ENCODE measurements at places on chromosomes 7 and 10.
A peak's percentile ranks its signal among the peaks of the same experiment; 100 is the strongest.

DNA sequence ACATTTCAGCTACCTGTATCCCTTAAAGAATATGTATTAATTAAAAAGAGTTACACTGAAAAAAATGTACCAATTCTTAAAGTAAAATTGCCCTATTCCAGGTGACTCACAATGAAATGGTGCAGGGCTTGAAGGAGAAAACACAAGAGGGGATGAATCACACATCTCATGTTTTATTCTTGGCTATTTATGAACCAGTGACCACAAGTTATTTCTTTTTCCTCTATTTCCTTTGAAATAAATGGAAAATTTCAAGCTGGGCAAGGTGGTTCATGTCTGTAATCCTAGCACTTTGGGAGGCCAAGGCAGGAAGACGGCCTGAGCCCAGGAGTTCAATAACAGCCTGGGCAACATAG is 106.8 kb downstream of the UBE2H start:
- no peak for DNase-seq

- DNase-seq = no peak
Observed at GRCh38 chr7:74105992-74106391, 22.4 kb downstream of the LIMK1 start.

DNA sequence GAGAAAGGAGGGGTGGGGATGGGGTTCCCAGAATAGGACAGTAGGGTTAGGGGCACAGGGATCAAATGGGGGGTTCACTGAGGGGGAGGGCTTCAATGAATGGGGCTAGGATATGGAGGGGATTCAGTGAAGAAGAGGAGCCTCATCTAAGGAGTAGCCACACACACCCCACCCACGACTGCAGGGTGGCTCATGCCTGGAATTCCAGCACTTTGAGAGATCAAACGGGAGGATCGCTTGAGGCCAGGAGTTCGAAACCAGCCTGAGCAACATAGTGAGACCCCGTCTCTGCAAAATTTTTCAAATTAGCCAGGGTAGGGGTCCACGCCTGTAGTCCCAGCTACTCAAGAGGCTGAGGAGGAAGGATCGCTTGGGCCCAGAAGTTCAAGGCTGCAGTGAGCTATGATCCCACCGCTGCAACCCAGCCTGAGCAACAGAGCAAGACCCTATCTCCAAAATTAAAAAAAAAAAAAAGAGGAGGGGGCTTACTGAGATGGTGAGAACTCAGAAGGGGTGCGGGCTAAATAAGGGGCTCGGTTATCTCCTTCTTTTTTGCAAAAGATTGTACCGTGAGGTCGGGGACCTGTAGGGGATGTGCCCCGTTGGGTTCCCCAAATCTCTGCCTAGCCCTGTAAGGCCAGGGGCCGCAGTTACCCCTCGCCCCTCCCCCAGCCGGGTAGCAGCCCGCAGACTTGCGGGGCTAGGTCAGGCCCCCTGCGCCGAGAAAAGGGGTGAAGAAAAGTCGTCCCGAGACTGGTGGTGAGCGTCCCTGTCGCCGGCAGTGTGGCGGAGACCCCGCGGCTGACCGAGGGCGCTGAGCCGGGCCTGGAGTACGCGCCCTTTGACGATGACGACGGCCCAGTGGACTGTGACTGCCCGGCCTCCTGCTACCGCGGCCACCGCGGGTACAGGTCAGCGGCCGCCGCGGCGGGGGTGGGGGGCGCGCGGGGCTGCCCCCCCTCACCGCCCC is 43.1 kb upstream of the HSPB1 start:
- no peak for DNase-seq

- DNase-seq = no peak
Observed at GRCh38 chr10:100470367-100470766, 7.6 kb downstream of the WNT8B start.

DNA sequence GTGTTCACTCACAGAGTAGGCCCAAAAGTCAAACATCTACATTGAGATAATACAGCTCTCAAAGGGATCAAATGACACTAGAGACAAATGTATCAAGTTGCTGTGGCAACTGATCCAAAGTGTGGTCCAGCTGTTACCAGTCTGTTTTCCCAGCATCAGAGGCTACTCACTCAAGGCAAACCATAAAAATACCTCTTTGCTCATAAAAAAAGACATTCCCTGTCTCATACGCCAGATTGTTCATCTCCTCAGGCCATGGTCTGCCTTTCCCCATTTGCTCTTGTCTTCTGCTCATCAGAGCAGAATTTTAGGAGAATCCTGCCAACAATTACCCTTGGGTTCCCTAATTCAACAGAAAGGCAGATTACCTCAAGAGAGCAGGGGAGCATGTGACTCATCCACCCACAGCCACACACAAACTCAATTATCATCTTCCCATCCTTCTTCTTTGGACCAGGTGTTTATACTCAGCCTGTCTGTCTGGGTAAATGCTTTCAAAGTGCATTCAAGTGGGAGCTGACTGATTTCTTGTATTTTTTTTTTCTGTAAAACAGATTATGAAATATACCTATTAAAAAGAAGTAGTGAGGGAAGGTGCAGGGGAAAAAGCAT is 226.5 kb upstream of the HPS1 start:
- DNase-seq = no peak

DNA sequence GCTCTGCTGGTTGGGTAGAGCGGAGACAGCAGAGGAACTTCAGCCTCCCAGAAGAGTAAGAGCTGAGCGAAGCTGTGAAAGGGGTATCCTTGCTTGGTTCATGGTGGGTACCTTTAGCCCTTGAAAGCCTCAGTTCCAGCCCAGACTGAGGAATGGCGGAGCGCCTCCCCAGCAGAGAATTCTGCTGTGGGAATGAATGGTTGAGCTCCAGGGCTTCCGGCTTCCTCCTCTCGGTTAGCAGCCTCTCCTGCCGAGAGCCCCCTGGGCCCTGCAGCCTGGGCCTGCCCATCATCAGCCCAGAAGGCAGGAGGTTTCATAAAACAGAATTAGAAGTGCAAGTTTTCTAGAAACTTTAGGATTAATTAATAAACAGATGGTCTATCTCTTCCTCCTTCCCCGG is 79.9 kb upstream of the ANLN start:
- DNase-seq = no peak

GRCh38 chr7:135664046-135664589 is 1.8 kb downstream of the STMP1 start:
- DNase-seq = no peak

- DNase-seq = no peak
Observed at GRCh38 chr10:12036073-12036655, 6.4 kb downstream of the UPF2 start.

GRCh38 chr7:32005577-32005976 is 64.6 kb downstream of the PDE1C start:
- no peak for DNase-seq

GRCh38 chr10:86447432-86447831 is 74.2 kb downstream of the WAPL start:
- no peak for DNase-seq

GRCh38 chr7:46545790-46546189 is 624.7 kb upstream of the IGFBP3 start:
- DNase-seq = no peak

DNA sequence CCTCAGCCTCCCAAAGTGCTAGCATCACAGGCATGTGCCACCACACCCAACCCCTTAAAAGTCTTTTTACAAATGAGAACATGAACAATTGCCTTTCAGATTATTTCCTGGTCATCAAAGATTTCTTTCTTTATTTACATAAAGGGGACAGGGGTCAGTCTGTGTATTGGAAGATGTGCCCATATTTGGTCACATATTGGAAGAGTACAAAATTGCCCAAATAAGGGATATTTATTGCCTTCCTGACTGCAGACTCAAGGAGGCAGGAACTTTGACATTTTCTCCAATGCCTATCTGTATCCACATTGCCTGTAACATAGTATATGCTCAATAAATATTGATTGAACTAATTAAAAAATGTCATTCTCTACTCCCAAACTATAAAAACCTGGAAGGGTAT is 25.9 kb upstream of the HERPUD2 start:
- DNase-seq = no peak

DNA sequence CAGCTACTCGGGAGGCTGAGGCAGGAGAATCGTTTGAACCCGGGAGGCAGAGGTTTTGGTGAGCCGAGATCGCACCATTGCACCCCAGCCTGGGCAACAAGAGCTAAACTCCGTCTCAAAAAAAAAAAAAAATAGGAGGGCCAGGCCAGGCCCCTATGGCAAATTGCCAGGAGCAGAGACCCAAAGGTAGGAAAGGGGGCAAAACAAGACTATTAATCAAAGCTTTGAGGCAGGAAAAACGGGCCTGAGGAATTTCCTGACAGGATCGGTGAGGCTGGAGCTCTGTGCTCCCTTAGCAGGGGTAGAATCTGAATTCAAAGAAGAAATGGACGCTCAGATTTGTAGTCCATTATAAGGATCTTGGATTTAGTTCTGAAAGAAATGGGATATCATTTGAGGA is 2.8 kb upstream of the VOPP1 start:
- DNase-seq = no peak

- DNase-seq = no peak
Observed at GRCh38 chr7:70810558-70811139, 321.3 kb upstream of the GALNT17 start.

- no peak for DNase-seq
Observed at GRCh38 chr7:48528646-48529045, 357.4 kb downstream of the ABCA13 start.

- DNase-seq = no peak
Observed at GRCh38 chr7:99120501-99120900, 23.4 kb downstream of the SMURF1 start.

GRCh38 chr10:128000471-128001362 is 93.8 kb downstream of the PTPRE start:
- no peak for DNase-seq

GRCh38 chr7:101405474-101406067 is 42.9 kb downstream of the COL26A1 start:
- no peak for DNase-seq

GRCh38 chr7:17331891-17332501 is 33.5 kb downstream of the AHR start:
- no peak for DNase-seq

GRCh38 chr10:91163869-91164474 is 56.5 kb upstream of the PCGF5 start:
- DNase-seq = peak; percentile 81

- no peak for DNase-seq
Observed at GRCh38 chr7:24283897-24284698, at the start of gene NPY. Gene NPY, plus strand, starts transcription at chr7:24284190. Its CDS starts 1,051 bp downstream, at chr7:24285241.

- no peak for DNase-seq
Observed at GRCh38 chr10:124289851-124290795, 128.6 kb downstream of the OAT start.

GRCh38 chr7:16816824-16817223 is 12.0 kb upstream of the AGR2 start:
- no peak for DNase-seq

DNA sequence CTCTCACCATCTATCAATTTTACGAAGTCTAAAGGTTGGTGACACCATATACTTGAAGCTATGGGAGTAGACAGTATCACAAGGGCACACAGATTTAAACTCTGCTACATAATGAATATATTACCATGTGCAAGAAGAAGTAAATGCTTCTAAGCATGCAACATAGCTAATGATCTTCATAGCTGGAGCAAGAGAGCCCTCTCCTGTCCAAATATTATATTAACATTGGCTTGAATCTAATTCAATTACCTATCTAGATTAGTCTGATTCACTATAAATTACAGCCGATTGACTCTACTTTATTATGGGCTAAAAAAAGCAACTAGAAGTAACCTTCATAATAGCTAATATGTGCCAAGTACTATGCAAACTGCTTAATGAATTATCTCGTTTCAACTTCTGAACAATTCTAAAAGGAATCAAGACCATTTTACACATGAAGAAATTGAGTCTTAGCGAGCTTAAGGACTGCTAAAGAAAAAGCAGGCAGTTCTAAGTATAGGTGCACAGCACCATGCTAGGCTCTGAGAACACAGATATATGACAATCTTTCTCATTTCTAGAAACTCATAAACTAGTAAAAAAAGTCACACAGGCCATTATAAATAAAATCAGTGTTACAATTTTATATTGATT is 21.9 kb downstream of the FRA10AC1 start:
- DNase-seq = no peak

GRCh38 chr7:3238525-3239210 is 62.4 kb upstream of the SDK1 start:
- no peak for DNase-seq

DNA sequence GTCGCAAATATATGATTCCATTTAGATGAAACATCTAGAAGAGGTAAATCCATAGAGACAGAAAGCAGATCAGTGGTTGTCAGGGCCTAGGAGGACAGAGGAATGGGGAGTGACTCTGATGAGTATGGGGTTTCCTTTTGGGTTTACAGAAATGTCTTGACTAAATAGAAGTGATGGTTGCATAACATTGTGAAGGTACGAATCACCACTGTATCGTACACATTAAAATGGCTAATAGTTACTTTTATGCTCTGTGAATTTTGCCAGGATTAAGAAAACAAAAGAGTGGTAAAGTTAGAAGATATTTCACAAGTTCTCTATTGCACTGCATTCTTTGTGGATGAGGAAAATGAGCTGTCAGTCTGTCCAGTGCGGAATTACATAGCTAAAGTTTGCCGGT is 407.4 kb downstream of the KCNMA1 start:
- no peak for DNase-seq

- no peak for DNase-seq
Observed at GRCh38 chr10:30282221-30282620, 66.9 kb downstream of the MTPAP start.

DNA sequence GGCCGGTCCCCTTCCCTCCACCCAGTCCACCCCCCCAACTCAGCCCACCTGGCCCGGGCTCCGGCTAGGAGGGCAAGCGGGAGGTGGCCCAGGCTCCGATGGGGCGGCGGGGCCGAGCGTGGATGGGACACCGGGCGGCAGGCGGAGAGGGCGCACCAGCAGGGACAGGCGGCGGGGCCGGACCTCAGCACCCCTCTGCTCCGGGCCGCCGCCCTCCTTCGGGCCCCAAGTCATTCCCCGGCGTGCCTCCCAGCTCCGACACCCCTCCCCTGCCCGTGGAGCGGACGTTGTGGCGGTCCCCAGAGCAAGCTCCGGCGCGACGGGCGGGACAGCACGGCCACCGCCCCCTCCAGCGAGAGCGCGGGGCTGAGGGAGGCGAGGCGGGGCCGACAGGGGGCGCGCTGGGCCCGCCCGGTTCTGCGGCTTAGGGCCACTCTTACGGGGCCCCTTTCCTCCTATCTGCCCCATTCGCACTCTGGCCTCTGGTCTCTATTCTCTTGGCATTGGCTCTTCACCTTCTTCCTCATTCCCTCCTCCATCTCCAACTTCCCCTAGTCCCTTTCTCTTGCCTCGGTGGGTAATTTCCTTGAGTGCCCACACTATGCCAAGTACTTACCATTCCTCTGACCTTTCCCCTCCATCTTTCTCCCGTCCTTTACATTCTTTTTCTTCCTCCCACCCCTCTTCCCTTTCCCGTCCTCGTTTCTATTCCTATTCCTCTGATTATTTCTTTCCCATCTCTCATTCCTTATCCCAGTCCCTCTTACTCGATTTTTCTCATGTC is 701 bp upstream of the GBX1 start:
- DNase-seq = peak; percentile 62

DNA sequence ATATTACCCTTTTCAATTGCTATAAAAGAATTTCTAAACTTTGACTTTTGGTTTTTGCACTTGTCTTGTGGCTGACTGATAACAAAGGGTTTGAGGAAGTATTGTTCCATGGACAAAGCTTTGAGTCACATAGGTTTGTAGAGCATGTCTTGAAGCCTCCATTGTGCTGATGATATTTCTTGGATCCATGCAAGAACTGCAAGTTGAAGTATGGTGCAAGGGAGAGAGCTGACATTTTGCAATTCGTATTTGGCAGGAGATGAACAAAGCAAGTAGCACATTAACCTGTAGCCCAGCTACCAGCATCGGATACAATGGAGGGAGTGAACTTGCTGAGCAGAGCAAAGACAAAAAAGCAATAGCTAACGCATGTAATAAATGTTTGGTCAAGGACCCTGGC is 23.4 kb downstream of the MGAM2 start:
- no peak for DNase-seq
